ENCODE measurements at places on chromosomes 5 and 9.
A peak's percentile ranks its signal among the peaks of the same experiment; 100 is the strongest.

GRCh38 chr9:127961613-127962155, 19.1 kb downstream of the EEIG1 start:
- DNase-seq = no peak

DNA sequence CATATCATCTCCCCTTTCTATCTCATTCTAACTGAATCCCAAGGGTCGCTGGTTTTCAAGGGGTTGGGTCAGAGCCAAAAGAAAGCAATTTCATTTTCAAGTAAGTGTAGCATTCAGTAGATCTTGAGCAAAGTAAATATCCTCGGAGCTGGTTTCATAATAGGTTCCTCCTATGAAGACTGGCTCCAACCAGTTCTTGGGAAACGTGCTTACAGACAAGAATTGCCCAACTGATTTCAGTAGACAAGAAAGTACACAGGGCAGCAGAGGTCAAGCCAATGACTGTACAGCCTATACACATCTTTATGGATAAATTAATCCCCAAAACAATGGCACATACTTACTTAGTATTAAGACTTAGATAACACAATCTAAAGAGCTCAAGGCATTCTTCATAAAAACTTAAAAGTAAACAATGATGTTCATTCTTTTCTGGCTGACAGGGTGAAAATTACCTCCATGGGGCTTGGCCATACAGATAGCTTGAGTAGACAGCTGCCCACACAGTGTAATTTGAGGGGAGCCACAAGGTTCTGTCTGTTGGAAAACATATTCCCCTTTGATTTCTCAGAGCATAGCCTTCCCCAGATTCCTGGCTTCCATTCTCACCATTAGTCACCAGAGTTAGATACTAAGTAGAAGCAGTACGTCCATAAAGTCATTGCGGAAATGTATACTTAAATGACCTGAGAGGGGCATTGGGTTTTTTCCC, 163.9 kb downstream of the ARRDC3 start:
- DNase-seq = no peak

DNA sequence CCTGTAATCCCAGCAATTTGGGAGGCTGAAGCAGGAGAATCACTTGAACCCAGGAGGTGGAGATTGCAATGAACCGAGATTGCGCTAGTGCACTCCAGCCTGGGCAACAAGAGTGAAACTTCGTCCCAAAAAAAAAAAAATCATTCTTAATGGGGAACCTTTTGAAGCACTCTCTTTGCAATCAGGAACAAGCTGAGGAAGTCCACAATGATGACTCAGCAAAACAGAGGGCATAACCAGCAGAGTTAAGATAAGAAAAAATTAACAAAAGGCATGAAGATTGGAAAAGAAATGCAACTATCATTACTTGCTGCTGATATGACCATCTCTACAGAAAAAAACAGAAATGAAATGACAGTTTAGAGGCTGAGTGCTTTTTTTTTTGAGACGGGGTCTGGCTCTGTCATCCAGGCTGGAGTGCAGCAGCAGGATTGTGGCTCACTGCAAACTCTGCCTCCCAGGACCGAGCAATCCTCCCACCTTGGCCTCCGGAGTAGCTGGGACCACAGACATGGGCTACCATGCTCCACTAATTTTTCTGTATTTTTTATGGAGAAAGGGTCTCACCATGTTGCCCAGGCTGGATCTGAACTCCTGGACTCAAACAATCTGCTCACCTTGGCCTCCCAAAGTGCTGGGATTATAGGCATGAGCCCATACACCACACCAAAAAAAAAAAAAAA, 88.0 kb downstream of the FNBP1 start:
- no peak for DNase-seq

GRCh38 chr9:106857811-106858470, 5.0 kb upstream of the ZNF462 start:
- DNase-seq = no peak

DNA sequence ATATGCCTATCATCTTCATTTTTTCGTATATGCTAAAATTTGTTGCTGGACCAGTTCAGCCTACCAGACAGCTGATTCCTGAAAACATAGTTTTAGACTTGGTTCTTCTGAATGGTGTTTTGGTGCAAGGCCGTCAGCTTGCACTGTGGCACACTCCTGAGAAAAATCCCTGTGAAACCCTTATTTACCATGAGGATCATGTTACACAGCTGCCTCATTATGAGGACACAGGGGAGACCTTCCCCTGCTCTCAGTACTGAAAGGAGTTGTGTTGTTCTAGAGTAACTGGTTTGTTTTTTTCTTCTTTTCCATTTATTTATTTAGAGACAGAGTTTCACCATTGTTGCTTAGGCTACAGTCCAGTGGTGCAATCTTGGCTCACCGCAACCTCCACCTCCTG, 37.6 kb downstream of the MAST4 start:
- peak; percentile 14 for DNase-seq

GRCh38 chr5:144144956-144145751, 25.3 kb downstream of the YIPF5 start:
- DNase-seq = peak; percentile 61

GRCh38 chr9:81213456-81213855, 475.9 kb downstream of the TLE1 start:
- no peak for DNase-seq

DNA sequence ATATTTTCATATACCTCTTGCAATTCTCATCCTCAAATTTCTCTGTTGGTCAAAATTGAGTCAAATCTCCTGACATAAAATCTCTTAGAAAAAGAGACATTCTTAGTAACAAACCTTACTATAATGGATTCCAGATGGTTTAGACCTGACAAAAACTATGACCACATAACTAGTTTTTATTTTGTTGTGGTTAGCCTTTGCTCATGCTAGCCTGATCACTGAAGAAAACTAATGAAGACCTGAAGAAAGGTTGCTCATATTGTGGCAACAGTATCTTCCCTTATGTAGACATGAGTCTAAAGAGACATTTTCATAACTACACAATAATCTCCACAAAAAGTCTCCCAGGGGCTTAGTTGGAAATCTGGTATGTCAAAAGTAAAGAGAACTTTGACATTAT, 274.1 kb upstream of the TMEM161B start:
- no peak for DNase-seq

DNA sequence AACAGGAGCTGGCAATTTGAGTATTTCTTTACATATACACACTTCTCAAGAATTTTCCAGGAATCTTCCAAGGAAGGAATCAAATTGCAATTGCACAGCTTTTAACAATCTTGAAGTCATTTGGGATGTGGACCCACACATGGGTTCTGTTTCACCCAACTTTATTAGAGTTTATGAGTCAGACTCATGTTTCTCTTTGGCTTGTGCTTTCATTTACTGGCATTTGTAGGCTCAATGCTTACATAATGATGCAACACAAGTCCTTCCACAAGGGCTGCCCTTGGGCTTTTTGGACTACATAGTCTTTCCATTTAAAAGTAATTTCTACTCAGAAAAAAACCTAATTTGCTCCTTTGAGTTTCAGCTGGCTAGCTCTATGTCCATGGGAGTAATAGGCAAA, 4.6 kb upstream of the CDC37L1 start:
- no peak for DNase-seq

DNA sequence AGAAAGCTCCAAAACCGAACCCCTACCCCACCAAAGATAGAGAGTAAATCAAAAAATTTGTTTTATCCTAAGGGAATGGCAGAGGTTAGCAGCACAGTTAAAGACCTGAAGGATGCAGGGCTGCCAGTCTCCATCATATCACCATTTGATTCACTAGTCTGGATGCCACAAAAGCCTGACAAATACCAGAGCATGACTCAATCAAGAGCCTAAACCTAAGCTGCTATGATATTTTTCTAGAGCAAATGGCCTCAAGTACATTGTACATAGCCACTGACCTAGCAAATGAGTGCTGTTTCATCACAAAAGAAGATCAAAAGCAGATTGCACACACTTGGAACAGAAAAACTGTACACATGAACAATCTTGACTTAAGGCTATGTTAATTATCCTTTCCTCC, 48.0 kb downstream of the DPYSL3 start:
- DNase-seq = no peak

GRCh38 chr5:59268756-59269415, 624.6 kb downstream of the PDE4D start:
- no peak for DNase-seq

GRCh38 chr5:95759634-95760033, 28.5 kb downstream of the RHOBTB3 start:
- no peak for DNase-seq

DNA sequence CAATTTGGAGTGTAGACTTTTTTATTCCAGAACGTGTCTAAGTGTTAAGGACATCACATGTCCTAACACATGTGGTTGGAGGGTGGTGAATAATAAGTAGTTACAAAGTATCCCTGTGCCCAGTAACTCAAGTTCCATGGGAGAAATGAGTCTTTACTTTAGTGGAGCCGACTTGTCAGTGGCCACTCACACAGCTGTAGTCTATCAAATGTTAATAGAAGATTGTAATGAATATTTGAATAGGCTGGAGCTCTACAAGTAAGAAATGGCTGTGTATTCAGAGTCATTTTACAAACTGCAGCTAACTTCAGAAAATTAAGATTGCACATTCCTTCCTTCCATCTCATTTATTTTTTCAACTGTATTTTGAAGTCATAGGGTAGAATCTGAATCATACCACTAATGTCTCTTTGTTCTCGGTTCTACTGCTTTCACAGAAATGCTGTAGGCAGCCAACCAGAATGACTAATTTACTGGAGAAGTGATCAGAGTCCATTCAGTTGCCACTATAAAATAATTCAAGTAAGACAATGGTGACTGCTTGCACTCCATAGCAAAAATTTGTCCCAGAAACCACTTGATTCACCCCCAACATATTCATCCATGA, 394.8 kb downstream of the NR2F1-AS1 start:
- DNase-seq = no peak

DNA sequence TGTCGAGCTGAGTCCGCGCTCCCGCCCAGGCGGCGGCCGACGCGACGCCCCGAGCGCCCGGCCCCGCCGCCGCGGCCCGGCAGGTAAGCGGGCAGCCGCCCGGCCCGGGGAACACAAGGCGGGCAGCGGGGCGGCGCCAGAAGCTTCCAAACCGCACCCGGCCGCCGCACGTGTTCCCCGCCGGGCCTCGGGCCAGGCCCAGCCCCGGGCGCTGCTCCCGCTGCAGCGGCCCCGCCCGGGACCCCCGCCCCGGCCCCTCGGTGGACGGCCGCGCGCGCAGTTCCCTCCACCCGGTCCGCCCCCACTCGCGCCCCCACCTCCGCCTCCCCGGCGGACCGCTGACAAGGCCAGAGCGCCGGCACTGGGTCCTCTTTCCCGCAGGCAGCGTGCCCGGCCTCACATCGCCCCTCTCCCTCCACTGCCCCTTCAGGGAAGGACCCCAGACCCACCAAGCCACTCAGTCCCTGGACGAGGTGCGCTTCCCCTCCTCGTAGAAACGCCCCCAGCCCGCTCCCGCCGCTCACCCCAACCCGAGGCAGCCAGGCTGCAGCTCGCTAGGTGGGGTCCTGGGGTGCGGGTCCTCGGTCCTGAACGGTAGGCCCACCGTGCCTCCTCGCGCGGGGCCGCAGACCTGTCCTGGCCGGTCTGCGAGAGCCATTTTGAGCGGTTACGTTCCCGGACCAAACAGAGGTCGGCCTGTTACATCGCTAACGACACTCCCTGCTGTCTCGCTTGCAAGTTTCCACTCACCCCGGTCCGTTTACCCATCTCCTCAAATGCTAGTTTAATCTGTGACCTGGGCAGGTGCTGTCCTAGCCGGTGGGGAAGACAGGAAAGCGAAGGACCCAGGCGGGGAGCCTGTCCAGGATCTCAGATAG, 475 bp downstream of the WDR5 start:
- peak; percentile 8 for DNase-seq

DNA sequence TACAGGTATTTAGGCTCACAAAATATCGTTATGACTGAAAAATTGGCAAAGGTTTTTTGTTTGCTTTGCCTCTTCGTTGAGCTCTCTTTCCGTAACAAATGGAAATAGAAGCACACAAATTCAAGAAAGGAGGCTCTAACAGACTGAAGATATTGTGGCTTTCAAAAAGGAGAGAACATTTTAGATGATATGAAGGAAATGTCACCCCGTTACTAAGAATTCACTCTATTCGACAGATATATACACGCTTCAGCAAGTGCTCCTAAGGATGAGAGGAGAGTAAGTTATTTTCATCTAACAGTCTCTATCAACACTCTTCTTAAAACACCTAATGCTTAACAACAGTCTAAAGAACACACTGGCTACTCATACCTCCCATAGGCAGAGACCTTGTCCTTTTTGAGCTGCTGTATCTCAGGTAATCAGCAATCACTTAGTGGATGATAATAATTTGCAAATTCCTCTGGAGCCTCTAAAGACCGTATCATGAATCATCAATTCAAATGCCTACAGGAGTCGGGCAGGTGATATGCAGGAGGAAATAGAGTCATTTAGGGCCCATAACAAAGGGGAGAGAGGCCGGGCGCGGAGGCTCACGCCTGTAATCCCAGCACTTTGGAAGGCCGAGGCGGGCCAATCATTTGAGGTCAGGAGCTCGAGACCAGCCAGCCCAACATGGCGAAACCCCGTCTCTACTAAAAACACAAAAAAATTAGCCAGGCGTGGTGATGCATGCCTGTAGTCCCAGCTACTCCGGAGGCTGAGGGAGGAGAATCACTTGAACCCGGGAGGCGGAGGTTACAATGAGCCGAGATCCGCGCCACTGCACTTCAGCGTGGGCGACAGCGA, 1.4 kb upstream of the HSDL2 start:
- no peak for DNase-seq

DNA sequence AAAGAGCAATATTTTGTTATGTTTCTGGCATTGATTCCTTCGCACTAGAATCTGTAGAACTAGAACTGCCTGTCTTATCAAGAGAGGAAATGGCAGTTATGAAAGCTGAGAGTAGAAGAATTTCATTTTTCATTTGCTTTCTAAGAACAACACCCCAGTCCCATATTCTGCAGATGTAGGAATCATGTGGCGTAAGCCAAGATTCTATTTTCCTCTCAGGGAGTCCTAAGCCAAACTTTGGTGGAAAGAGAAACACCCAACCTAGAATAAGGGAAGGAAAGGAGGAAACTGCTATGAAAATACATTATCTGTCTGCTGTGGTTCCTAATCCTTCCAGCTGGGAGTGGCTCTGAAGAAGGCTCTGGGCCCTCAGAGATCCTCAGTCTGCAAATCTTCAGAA, 1176.9 kb upstream of the C9orf72 start:
- no peak for DNase-seq

DNA sequence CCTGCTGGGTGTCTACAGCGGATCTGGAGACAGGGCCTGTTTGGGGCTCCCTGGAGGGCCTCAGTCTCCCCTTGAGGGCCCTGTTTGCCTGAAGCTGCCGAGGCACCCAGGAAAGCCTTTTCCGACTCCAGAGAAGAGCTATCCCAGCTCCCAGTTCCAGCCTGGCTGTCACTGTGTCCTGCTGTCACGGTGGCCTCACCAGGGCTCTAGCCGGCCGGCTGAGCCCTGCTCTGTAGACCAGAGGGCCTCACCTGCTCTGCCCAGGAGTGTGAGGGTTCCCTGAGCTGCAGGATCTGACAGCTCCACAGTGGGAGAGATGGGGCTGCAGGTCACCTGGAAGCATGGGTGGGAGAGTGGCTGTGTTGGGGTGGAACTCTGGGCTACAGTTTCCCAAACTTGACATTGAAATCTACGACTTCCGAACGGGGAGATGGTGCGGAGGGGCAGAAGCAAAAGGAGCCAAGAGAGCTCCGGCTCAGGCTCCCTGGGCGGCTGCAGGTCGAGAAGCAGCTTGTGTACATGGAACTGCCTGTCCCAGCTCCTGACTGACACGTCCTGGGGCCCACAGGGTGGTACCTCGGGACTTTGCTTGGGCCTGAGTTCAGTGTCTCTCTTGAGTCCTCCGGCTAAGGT, 94.9 kb downstream of the CACNA1B start:
- no peak for DNase-seq

GRCh38 chr9:124593651-124594058, 86.5 kb upstream of the NR5A1 start:
- DNase-seq = no peak

GRCh38 chr5:35799181-35799580, 57.5 kb upstream of the IL7R start:
- no peak for DNase-seq

GRCh38 chr5:3103262-3103811, 351.9 kb upstream of the IRX2 start:
- no peak for DNase-seq
